ENCODE measurements at places on chromosomes 13 and 19. TPM values are rescaled to one million over a fixed set of nuclear protein-coding genes. Genes with fewer than 3 reads are reported as not detected.

Gene PGLYRP2
- not detected for total RNA-seq

Gene KRTDAP
- total RNA-seq: not detected

Gene CEACAM1
- total RNA-seq: 1.5 TPM

Gene SNRNP70
- total RNA-seq: 205 TPM

Gene SYNE4
- 0.14 TPM for total RNA-seq

Gene PRRG2
- 3.1 TPM for total RNA-seq

Gene HIF3A
- 9.0 TPM for total RNA-seq

Gene GNA15
- total RNA-seq: 0.07 TPM

Gene ZNF486
- total RNA-seq: 9.0 TPM

Gene MRPL34
- total RNA-seq: 48.0 TPM

All from thoracic aorta endothelial cell (primary cell).